ENCODE measurements at places on chromosomes 2 and 18. TPM values are rescaled to one million over a fixed set of nuclear protein-coding genes. Genes with fewer than 3 reads are reported as not detected.

GRCh38 chr18:8839281-8839680, 133.9 kb downstream of the MTCL1 start:
- peaks cover 4% of the 10 kb centered on the region for H3K27me3 ChIP-seq
- H3K36me3 ChIP-seq, result no peaks in the 10 kb centered on the region

- peaks cover 78% of the 10 kb centered on the region for H3K36me3 ChIP-seq
- no peak for DNase-seq
- no peak overlapping the region for H3K27ac ChIP-seq
These were observed 13.4 kb downstream of the ARHGAP15 start for GRCh38 chr2:143142598-143142997.

DNA sequence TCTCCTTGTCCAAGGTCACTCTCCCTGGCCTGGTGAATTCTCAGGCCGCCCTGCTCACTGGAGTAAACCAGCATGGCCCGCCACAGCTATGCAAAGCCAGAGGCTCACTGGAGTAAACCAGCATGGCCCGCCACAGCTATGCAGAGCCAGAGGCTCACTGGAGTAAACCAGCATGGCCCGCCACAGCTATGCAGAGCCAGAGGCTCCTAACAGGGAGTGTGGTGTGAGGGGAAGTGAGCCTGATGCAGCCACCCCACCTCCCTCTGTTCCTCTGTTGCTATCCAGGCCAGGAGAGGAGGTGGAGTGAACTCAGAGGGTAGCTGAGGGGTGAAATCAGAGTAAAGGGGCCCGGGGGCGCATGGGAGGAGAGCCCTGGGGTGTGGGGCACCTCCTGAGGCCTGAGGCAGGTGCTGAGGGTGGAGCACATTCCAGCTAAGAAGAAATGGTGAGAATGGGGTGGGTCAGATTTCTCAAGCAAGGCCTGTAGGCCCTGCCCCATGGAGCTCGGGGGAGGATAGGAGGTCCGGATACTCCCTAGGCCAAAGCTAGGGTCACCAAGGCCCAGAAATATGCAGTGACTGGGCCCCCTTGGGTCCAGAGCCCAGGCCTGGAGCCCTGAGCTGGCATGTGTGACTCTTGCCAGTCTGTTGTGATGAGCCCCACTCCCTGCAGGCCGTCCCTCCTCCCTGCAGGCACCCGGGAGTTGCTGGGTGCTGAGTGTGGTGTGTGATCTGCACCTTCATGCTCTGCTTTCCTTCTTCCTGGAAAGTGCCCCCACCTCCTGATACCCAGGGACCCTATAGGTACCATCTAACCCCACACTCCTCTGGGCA, 1.5 kb downstream of the ATP6V1B1 start:
- no peaks in the 10 kb centered on the region for H3K4me1 ChIP-seq
- no peak overlapping the region for H3K4me3 ChIP-seq
- peaks cover 25% of the 10 kb centered on the region for H3K27me3 ChIP-seq
- H3K36me3 ChIP-seq, result no peaks in the 10 kb centered on the region
- H3K27ac ChIP-seq, result no peak overlapping the region
- DNase-seq, result no peak

GRCh38 chr2:190318931-190319554, 583 bp downstream of the HIBCH start:
- H3K27me3 ChIP-seq, result no peaks in the 10 kb centered on the region
- peak; percentile 26 for DNase-seq
- H3K36me3 ChIP-seq, result no peaks in the 10 kb centered on the region
- peak overlapping the region; percentile 85 for H3K27ac ChIP-seq
- peaks cover 56% of the 10 kb centered on the region for H3K4me1 ChIP-seq
- H3K4me3 ChIP-seq, result peak overlapping the region; percentile 89

DNA sequence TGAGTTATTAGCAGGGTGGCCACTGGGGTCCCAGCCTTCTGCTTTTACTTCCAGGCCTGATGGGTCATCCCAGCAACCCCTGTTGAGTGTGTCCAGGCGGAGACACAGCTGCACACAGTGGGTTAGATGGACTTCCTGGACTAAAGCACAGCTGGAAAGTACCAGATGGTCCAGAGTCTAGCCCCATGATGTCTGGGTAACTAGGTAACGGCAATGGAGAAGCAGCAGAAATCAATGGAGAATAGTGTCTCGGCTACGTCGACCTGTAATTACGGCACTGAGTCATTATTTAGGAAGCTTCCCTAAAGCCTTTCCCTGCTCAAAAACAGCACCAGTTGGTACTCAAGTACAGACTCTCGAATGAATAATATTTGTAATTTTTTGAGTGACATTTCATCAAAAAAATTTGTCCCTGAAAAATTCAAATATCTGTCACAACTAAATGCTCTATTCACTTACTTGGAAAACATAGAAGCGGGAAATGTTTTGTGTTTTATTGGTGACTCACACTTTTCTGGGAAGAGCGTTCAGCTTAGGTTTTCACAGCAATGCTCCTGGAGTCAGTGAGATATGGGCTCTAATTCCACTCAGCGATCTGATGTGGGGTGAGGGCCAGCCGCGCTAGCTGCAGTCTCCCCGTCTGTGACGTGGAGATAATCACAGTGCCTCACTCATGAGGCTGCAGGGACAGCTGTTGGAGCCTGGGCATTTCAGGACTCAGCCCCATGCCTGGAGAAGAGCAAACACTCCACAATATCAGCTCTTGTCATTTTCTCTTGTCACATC, 16.2 kb upstream of the ARL4C start:
- H3K4me1 ChIP-seq, result no peaks in the 10 kb centered on the region
- no peak for DNase-seq
- no peak overlapping the region for H3K4me3 ChIP-seq
- H3K27me3 ChIP-seq, result peaks cover 20% of the 10 kb centered on the region

GRCh38 chr2:88620015-88620414, 7.2 kb downstream of the EIF2AK3 start:
- no peak for DNase-seq
- H3K36me3 ChIP-seq, result peaks cover 24% of the 10 kb centered on the region
- H3K4me1 ChIP-seq, result peaks cover 39% of the 10 kb centered on the region
- H3K4me3 ChIP-seq, result no peak overlapping the region

- H3K4me3 ChIP-seq, result no peak within 1 kb of the TSS
- H3K27ac ChIP-seq, result no peak within 1 kb of the TSS
- peaks cover 2% of the 10 kb centered on the region for H3K4me1 ChIP-seq
- peaks cover 3% of the 10 kb centered on the region for H3K36me3 ChIP-seq
- H3K27me3 ChIP-seq, result peaks cover 57% of the 10 kb centered on the region
These were observed at the start of gene LONRF2 for GRCh38 chr2:100321866-100322820. Gene LONRF2 (minus strand): TSS chr2:100322501. CDS start chr2:100322093, 408 bp downstream.

- H3K36me3 ChIP-seq, result no peaks in the 10 kb centered on the region
- no peak overlapping the region for H3K4me3 ChIP-seq
- H3K27me3 ChIP-seq, result no peaks in the 10 kb centered on the region
- no peaks in the 10 kb centered on the region for H3K4me1 ChIP-seq
- DNase-seq, result no peak
These were observed 456.5 kb upstream of the ZNF804A start for GRCh38 chr2:184141866-184142265.

MC5R gene
- total RNA-seq, result not detected

PSMA8 gene
- 0.83 TPM for total RNA-seq

Data from activated CD4-positive, alpha-beta memory T cell treated with anti-CD3 and anti-CD28 coated beads, Interleukin-2, amount 10 ng/mL, durations not matched to agents 7 days and 5 days (primary cell).